GM12864 (cell line): ENCODE measurements at places on chromosomes 2 and 18.

DNA sequence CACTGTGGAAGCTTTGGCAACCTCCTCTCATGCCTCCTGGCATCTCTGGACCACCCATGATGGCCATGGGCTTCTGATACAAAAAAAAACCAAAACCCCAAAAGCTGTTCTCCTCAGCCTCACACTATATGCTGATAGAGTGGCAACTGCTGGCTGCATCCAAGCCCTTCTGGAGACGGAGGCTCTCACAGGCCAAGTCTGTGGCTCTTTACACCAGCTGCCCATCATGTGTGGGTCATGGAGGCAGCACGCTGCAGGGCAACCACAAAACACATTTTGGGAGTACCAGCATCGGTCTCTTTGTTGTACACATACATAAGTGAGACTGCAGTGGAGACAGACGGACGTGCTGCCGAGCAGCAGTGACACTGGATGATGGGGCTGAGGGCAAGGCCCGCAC lies 45.3 kb downstream of the SP110 start:
- DNase-seq = no peak

DNA sequence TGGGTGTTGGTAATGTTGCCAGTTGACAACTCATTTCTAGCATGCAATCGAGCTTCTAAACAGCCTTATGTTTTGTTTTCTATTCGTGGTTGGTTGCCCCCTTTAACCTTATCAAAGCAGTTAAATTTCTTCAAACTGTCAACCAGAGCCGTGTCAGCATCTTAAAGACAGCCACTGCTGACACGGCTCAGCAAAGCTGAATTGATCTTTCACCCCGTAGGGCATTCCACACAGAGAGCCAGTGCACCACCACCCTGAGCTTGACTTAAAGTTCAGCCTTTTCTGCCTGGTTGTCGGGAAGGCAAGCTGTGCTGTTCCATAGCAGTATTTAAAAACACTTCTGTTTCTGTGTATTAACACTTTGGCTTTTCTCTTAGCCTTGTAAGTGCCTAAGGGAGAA lies 355.0 kb upstream of the CHST9 start:
- no peak for DNase-seq

DNA sequence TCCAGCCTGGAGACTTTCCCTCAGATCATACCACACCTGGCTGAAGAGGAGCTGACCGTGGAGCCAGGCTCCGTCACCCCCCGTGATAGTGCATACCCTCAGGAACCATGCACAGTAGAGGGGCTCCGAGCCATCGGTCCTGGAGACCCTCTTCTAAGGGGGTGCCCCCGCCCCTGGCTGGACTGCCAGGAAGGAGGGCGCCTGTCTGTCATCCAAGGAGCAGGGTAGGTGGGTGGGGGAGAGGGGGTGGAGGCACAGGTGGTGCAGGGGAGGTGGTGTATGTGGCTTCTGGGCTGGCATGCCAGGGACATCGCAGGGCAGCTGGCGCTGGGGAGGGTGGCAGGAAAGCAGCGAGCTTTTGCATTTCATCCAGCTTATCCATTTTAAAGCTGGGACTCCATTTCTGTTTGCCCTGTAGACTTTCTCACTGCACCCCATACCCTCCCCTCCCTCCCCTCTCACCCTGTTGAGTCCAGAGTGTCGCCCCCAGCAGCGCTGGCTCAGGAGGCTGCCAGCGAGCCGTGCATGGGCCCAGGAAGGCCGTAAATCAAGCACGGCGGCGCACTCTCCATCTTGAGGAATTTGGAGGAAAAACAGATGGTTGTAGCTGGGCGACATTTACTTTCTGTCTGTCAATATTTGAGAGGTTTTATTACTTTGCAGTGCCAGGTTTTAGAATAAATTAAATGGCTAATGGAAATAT lies 56.2 kb upstream of the HS6ST1 start:
- DNase-seq = no peak

- DNase-seq = no peak
Observed at GRCh38 chr2:28809927-28810326, 707 bp upstream of the SPDYA start.

DNA sequence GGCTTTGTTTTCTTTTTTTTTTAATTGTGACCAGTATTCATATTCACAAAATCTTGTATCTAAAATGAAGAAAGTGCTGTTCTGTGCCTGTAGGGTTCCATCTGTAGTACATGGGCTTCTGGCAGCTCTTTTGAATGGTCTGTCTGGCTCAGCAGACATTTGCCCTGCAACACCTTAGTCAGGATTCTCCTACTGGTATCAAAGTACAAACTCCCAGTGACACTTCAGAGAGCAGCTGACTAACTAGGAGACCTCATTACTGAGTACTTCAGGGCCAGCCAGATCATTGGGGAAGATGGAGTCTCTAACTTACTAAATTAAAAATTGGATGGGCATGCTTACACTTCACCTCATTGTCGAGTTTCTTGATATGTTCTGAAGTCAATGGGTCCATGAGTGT lies 39.7 kb downstream of the GRHL1 start:
- no peak for DNase-seq

DNA sequence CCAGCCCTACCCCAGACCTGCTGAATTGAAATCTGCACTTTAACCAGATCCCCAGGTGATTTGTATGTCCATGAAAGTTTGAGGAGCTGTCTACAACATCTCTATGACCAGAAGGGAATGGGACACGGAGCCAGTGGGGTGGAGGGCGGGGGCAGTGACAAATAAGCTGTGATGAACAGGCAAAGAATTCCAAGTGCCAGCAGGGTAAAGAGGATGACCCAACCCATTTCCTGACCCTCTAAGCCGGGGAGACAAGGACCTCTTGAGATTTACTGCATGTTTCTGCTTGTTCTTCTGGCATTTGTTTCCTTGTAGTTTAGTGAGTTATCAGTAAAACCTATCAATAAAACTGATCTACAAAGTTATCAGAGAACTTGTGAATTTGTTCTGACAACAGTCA lies 8.7 kb downstream of the TET3 start:
- no peak for DNase-seq

DNA sequence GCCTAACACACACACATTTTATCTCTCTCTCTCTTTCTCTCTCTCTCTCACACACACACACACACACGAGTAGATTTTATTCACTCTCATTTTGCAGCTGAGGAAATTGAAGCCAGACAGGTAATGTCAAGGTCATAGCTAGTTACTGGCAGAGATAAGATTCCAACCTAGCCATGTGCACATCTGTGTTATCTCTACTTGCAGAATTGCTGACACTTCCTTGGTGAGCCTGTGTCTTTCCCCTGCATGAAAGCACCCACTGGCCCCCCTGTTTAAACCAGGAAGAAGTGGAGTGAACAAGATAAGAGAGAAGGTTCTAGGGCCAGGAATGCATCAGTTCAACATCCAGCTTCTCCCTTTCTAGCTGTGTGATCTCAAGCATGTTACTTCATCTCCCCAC lies 423.7 kb downstream of the TXNL1 start:
- no peak for DNase-seq

GRCh38 chr2:73283545-73284295 lies 558 bp downstream of the FBXO41 start:
- DNase-seq = no peak

GRCh38 chr2:106058469-106059137 lies 135.5 kb downstream of the UXS1 start:
- DNase-seq = no peak

DNA sequence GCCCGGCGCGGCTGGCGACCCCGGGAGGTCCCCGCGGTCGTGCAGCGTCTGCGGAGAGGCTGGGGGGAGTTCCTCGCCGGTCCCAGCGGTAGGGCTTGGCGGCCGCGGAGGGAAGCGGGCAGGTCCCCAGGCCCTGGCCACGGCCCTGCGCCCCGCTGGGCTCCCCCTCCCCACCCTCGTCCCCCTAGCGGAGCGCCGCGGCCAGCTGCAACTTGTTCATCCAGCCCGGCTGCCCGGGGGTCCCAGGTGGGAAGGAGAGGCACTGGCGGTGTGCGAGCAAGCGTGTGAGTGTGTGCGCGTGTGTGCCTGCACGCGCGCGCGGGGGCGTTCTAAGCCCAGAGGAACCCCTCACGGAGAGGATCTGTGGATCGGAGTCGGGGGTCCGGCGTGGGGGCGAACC lies 1.3 kb downstream of the PTPRM start:
- DNase-seq = no peak

- DNase-seq = no peak
Observed at GRCh38 chr2:134866498-134867099, 28.2 kb downstream of the ACMSD start.

DNA sequence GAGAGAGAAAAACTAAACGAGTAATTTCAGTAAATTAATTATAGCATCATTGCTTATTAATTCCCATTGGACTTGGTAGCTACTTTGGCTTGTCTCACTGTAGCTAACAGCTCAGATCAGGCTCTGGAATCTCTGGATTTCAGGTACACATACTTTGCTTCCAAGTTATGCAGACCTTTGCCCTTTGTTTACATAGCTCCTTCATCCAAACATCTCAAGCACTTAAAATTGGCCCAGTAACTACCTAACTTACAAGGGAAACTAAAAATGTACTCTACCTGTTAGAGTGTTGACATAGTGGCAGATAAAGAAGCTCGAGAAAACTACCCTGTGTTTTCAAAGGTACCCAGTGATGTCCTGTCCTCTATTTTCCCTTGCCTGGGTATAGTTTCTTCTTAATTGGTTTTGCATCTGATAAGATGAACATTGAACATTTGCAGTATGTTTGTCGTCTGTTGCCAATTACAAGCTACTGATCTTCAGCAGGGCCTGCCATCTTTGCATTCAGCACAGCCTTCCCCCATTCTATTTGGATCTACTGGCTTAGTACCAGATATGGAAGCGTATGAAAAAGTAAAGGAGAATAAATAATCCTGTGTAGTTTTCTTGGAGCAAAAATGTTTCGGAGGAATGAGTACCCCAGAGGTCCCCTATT lies 601.5 kb upstream of the FANCL start:
- DNase-seq = no peak
